ENCODE measurements at places on chromosomes 2 and 18.

DNA sequence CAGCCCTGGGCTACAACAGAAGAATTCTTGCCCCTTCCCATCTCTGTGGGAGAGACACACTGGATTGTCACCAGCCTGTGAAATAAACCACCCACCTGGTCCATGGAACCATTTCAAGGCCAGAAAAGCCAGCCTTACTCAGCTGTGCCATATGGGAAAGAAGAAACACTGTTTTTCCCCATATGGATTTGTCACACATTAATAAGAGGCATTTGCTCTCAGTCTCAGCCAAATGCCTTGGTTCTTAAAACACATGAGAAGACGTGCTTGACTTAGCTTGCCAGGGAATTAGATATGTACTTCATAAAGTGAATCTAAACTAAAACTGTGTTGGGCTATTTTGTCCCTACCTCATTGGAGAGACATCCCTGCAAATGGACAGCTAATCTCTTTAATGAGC is 308.6 kb upstream of the TNP1 start:
- DNase-seq, result no peak

GRCh38 chr2:2183176-2183575 is 147.9 kb downstream of the MYT1L start:
- peak; percentile 25 for DNase-seq

GRCh38 chr18:55522011-55522410 is 66.0 kb downstream of the TCF4 start:
- DNase-seq, result no peak

DNA sequence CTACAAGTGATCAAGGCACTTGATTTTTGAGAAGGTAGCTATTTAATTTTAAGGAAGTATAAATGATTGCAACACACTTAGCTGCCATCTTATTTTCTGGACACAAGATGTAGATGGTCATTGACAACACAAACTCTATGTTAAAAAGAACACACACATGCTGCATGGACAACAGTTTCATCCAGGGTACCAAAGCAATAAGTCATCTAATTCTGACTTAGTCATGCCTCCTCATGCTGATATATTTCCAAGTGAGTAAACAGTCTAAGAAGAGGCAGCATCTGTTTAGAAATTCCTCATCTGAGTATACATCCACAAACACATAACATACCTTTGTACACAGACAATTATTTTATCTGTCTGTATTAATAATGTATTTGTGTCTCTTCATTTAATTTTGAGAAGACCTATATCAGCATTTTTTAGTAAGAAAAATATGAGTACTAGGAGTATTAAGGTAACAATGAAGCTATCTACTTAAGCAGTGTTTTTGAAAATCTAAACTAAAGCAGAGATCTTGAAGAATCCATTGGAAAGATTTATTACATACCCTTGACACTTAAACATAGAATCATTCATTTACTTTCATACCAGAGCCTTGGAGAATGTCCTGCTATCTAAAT is 84.9 kb downstream of the SCN1A start:
- DNase-seq, result no peak

DNA sequence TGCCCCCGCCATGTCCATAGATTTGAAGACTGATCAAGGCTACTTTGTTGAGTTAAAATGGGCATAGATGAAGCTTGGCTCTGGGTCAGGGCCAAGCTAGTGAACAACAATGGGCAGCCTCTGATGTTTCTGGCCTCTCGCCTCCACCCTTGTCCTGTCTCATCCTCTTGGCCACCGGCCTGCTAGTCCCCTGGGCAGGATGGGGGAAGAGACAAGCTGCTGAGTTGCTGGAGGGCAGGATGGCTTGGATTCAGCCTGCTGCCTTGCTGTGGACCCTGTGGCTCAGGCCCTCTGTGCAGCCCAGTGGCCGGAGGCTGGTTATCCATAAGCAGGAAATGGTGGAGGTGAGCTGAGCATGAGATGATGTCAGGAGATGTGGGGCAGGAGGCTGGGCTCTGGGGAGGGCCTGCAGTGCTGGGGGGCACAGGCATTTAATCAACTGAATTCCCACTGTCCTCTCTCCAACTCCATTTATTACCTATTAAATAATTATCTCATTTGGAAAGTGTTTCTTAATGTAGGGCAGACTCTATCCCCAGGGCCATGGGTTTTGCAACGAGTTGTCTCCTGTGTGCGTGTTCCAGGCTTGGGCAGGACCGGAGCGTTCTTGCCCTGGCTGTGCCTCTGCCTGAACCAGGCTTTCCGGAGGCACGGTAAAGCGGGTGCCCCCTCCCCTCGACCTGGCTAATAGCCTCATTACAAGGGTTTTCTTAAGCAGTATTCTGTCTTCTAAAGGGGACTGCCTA is 122.9 kb downstream of the GLI2 start:
- DNase-seq, result no peak

GRCh38 chr2:151638191-151638933 is 95.9 kb downstream of the NEB start:
- no peak for DNase-seq

- no peak for DNase-seq
Observed at GRCh38 chr2:60226943-60227342, 326.5 kb downstream of the BCL11A start.

- DNase-seq, result no peak
Observed at GRCh38 chr2:71693286-71694270, 240.2 kb downstream of the DYSF start.

DNA sequence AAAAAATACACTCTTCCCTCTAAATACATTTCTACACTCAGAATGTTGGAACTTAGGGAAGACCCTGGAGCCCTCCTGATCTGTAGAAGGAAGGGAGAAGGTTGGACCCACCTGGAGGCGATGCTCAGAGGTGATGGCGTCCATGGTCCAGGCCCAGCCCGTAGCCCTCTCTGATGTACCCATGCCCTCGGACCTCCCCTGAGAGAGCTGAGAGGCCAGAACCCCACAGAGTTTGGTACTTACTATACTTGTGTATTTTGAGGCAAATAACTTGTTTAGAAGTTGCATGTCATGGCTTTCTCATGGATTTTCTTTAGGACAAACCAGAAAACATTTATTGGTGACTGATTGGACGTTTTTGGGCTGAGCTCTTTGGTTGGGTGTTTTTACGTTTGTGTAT is 10.5 kb downstream of the CTDP1 start:
- DNase-seq, result no peak

DNA sequence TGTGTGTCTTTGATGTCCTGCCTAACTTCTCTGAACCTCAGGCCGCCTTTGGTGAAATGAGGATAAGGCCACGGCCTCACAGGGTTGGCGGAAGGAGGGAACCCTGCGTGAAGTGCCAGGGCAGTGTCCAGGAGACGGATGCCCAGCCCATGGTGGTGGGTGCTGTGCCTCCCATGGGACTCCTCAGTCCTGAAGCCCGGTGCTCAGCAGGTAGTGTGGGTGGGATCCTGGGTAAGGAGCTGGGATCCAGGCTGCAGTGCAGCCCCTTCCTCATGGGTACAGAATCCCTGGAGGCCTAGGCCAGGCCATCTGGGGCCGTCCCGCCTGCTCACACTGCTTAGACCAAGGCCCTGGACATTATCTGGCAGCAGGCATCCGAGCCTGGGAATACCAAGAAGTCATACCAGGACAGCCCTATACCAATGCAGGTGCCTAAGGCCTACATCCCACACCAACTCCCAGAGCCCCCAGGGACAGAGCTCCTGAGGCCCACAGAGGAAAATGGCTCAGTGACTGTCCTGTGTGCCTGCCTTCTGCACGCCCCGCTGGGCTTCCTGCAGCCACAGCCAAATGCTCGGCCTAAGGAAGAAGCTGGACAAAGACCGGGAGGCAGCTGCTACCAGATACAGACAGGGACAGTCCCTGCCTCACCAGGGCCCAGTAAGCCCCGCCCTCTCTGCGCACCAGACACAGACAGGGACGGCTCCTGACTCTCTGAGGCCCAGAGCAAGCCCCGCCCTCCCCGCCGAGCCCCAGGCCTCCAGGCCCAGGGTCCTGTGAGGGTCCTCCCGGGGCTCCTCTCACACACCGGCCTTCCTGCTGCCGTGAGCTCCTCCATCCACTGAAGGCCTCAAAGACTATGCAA is 78.0 kb downstream of the NDUFA10 start:
- no peak for DNase-seq

DNA sequence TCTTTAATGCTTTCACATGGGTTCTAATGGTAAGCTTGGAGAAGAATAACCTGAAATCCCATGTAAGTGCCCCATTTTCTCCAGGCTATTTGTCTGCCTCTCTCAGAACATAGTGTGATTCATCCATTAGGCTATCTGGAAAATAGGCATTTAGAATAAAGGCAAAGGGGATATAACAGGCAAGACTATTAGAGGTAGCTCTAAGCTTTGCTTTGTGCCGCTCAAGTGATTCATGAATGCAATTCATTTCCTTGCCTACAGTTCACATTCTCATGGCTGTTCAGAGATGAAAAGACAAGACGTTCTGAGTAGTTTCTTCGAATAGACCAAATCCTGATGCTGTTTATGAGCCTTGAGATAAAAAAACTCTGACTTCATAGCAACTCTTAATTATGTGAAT is 101.7 kb downstream of the ANKRD44 start:
- DNase-seq, result no peak

- DNase-seq, result no peak
Observed at GRCh38 chr18:10094655-10095054, 180.8 kb downstream of the VAPA start.

DNA sequence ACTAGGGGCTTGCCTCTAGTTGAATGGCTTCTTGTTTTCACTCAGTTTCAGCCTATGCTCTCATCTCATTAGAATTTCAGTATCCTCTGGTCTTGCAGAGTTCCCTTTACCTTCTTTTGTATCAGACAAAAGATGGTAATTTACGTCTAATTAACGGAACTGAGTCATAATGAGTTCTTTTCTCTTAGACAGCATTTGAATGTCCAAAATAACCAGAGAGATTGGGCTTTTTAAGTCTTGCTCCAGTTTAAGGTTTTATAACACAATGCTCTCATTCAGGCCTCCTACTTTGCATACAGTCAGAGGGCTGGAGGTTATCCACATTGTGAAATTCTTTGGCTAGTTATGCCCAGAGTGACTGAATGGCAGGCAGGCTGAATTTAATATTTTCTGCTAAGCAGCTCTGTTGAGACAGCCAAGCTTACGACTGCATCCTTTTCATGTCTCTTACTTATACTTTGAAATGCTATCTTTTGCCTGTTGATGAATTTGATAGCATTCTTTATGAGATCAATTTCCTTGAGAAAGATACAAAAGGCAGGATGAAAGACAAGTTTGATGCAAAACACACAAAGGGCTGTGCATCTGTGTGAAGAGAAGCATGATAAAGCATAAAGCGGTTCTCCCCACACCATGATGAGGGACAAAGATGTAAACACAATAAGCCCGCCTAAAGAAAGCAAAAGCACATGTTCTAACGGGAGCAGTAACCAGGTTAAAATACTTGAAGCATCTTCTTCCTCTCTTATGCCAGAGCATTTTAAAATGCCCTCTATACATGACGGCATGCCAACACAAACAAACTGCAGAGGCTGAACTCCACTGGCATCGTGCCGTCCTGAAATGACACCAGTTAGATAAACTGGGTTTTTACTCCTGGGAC is 90.0 kb downstream of the CDH2 start:
- no peak for DNase-seq

DNA sequence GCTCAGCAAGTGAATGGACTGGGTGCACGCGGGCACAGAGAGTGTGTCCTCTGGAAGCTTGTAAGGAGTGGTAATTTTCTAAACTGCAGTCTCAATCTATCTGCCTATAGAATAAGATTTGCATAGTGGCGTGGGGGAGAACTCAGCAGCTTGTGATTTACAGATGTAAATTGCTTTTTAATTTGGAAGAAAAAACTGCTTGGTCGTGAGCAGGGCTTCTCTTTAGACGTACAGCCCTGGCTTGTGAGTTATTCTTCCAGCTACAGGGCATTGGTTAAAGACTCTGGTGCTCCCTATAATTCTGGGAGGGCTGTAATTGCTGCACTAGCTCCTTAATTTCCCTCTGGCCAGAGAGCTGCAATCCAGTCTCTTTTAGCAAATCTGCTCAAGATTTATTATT is 84.9 kb downstream of the MARCO start:
- no peak for DNase-seq

DNA sequence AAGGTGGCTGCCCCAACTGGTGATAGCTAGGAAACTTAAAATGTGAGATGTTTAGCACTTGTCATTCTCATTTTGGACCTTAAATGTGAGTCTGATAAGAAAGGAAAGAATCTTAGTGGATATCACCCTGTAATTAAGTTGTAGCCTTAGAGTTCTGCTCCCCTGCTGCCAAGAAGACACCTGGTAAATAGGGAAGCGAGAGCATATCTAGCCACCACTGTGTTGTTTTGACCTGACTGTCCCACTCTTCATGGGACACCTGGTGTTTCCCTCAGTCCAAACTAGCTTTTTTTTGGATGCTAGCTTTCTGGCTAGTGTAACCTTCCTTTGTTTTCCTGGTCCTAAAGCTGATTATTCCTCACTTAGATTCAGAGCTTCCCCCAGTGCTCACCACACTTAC is 357.6 kb downstream of the RAD51AP2 start:
- no peak for DNase-seq

GRCh38 chr18:32081881-32082280 is 9.8 kb upstream of the RNF138 start:
- no peak for DNase-seq

DNA sequence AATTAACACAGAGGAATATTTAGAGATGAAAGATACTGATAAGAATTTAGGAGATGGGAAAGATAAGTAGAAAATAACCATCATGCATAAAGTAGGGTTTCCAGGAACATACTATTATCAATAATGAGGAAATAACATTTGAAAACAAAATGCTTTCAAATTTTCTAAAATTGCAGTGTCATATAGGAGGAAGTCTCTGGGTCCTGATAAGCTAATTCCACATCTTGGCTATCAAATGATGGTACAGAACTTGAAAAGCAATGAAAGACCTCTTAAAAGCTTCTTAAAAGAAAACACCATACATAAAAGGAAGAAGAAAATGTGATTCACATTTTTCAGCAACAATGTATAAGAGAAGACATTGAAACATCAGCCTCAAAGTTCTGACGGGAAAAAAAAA is 1024.8 kb downstream of the TSN start:
- DNase-seq, result no peak

DNA sequence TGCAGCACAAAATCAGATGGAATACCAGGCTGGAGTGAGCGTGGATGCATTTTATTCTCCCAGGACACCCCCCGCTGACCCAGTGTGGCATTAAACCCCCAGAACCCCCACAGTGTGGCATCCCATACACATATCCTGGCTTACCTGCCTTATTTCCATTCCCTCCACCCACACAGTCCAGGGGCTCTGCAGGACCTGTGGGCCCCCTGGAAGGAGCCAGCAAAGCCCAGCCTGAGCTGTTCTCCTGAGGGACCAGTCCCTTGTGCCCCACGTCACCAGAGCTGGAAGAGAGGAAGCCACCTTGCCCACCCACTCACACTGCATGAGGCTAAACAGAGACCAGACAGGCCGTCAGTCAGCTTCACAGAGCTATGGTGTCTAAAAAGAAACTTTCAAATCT is 20.1 kb downstream of the ST8SIA5 start:
- DNase-seq, result no peak

GRCh38 chr2:152396051-152396511 is 61.1 kb downstream of the FMNL2 start:
- DNase-seq, result no peak

- no peak for DNase-seq
Observed at GRCh38 chr2:121351521-121352318, 66.7 kb upstream of the TFCP2L1 start.

GRCh38 chr2:232129483-232129882 is 168.0 kb downstream of the DIS3L2 start:
- no peak for DNase-seq

GRCh38 chr2:1849450-1849849 is 105.1 kb upstream of the PXDN start:
- DNase-seq, result no peak
